ENCODE measurements at places on chromosomes 1 and 21.

DNA sequence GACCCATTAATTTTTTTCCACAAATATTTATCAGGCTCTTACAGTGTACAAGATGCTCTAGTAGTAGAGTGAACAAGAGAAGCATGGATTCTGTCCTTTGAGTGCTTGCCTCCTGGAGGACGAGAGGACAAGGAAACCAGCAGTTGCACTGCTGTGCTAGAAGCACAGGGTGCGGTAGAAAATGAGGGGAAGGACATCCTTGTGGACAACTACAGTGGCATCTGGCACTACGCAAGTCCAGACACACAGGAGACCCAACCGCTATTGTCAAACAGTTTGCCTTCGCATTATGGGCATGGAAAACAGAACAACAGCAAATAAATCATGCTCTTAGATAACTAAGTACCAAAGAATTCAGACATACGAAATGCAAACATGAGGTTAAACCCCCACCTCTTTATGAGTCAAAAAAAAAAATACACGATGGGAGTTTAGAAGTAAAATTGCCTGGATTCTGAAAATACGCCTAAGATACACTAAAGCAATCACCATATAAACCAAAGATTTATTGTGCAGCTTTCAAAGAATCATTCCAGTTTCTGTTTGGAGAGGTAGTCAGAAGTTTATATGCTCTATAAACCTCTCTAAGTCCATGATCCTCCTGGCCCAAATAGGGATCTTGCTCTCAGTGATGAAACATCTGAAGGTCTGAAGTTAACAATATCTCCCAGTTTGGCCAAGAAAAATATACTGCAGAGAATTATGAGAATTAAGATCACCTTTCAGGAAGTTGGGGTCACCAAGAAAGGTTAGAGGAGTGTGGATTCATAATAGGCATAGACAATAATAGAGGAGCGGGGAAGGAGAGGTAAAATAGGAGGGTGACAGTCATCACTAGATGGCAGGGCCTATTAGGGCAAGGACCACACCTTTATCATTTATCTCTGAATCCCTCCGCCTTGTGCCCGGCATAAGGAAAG, 307.8 kb downstream of the NFIA start:
- DNase-seq = no peak

DNA sequence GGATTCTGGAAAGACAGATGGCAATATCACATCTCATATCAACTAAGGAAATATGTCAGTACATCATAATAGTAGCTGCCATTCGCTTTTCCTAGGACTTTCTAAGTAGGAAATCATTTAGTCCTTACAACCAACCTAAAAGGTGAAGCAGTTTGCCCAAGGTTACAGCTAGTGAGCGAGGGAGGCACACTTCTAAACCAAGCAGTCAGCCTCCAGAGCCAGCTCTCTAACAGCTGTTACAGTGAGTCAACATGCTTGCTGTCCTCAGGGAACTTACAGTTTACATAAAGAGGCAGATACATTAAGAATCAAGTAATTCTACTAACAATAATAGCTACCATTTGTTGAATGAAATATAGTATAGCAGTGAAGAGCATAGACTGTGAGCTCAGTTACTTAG, 57.1 kb downstream of the GIPC2 start:
- DNase-seq = no peak

DNA sequence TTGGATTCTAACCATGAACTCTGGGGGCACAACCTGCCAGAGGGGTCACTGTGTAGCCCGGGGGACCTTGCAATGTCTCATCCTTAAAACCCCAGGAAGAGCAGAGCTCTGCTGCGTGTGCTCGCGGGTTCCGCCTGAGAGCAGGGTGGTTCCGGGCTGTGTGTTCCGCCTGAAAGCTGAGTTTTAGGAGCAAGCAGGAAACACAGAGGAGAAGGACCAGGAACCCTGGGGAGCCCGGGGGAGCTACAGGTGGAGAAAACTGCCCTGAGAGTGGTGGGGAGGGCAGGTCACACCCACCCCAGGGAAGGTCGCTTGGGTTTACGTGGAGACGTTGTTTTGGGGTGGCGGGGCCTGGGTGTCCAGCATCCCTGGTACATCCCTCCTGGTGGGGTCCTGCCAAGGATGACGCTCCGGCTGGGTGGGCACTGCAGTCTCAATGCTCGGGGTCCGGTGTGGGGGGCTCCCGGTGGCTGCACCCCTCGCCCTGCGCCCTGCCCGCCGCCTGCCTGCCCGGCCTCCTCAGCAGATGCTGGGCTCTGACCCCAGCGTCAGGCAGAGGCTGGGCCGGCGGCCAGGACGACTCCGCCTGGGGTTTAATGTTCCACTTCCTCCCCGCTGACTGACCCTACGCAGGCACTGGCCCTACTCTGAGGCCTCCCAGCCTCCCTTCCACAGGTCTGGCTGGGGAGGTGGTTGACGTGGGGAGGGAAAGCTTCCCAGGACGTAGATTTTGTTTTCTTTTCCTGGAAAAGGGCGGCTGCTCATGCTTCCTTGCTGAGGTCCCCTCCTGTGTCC, 17.3 kb upstream of the C1orf159 start:
- no peak for DNase-seq

- DNase-seq = no peak
Measured at GRCh38 chr1:35454616-35455015, 102.6 kb downstream of the KIAA0319L start.

DNA sequence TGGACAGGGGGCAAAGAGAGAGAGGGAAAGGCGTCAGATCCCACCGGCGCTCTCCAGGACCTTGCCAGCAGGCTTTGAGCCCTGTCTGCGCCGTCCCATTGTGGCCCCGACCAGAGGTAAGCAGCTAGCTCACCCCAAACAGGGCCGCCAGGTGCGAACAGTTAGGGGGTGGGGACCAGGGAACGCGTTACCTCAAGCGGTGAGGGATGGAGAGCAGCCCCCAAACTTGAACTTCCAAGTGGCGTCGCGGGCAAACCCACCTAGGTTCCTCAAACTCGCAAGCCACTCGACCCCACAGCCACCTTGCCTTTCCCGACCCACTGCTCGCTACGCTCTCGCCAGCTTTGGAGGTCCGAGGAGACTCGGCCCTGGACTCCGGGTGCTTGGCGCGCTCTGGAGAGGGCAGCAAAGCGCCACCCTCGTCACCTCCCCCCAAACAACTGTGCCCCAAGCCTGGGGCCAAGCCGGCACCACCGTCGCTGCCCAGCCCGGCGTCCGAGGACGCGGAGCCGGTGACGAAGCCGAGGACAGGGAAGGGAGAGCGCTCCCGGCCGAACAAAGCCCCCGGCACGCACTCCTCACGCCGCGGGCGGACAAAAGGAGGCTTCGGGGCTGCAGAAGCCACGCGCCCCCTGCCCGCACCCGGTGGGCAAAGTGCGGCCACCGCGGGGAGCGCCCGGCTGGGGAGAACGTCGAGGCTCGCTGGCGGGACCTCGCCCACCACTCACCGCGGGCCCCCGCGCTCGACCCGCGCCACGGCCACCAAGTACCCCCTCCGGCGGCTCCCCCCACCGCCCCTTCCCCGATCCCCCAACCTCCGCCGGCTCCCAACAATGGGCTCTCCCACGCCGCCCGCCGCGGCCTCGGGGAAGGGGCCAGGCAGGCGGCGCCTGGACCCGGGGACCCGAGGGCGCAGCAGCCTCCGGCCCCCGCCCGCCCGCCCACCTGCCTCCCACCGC, 976 bp downstream of the SSBP3 start:
- DNase-seq = no peak

GRCh38 chr1:246350745-246351144, 156.3 kb downstream of the SMYD3 start:
- DNase-seq = no peak

DNA sequence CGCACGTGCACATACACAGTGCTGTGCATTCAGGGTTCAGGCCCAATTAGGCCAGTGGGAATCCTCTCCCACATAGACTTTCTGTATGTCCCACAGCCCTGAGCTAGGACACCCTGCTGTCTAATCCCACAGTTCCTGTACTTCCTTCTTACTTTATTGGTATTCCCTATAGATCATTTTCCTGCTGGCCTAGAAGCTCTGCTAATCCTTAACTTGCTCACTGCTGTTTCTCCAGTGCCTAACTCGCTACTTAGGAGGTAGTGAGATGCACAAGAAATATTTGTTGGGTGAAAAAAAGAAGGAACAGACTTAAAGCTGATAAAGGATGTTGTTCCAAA, 34.1 kb upstream of the FHAD1 start:
- DNase-seq = no peak

GRCh38 chr1:23227806-23228205, 10.5 kb upstream of the HTR1D start:
- DNase-seq = no peak

- DNase-seq = no peak
Measured at GRCh38 chr1:8311068-8311718, 6.7 kb upstream of the SLC45A1 start.

DNA sequence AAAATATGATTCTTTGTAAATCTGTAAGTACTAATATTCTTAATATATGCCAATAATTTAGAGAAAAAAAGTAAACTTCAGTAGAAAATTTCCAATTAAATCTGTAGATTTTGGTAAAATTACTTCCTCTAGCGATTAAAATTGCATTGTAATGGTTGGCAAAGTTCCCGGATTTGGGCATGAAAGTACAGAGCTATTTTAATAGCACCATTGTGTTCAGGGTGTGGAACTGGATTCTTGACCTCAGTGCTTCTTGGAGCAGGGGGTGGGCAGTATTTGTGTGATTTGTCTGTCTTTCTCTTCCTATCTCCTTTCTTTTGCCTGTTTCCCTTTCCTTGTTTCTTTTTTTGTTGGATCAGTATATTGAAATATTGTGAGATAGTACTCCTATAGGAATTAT, 72.1 kb downstream of the DNM3 start:
- no peak for DNase-seq
